ENCODE measurements at places on chromosomes 12 and 14.
A peak's percentile ranks its signal among the peaks of the same experiment; 100 is the strongest.

GRCh38 chr14:100662879-100663760 is 63.6 kb upstream of the DLK1 start:
- no peaks in the 10 kb centered on the region for H3K27me3 ChIP-seq
- peak; percentile 51 for DNase-seq
- H3K36me3 ChIP-seq: no peaks in the 10 kb centered on the region

- H3K27me3 ChIP-seq: no peaks in the 10 kb centered on the region
- H3K4me1 ChIP-seq: no peaks in the 10 kb centered on the region
- peaks cover 27% of the 10 kb centered on the region for H3K36me3 ChIP-seq
- H3K4me3 ChIP-seq: no peak overlapping the region
- H3K27ac ChIP-seq: no peak overlapping the region
Measured at GRCh38 chr12:12642916-12643315, 31.2 kb downstream of the CREBL2 start.

- H3K4me1 ChIP-seq: peaks cover 70% of the 10 kb centered on the region
- no peak overlapping the region for H3K4me3 ChIP-seq
- H3K27me3 ChIP-seq: no peaks in the 10 kb centered on the region
- peak overlapping the region; percentile 71 for H3K27ac ChIP-seq
Measured at GRCh38 chr12:53061404-53062010, 11.6 kb downstream of the TNS2 start.

DNA sequence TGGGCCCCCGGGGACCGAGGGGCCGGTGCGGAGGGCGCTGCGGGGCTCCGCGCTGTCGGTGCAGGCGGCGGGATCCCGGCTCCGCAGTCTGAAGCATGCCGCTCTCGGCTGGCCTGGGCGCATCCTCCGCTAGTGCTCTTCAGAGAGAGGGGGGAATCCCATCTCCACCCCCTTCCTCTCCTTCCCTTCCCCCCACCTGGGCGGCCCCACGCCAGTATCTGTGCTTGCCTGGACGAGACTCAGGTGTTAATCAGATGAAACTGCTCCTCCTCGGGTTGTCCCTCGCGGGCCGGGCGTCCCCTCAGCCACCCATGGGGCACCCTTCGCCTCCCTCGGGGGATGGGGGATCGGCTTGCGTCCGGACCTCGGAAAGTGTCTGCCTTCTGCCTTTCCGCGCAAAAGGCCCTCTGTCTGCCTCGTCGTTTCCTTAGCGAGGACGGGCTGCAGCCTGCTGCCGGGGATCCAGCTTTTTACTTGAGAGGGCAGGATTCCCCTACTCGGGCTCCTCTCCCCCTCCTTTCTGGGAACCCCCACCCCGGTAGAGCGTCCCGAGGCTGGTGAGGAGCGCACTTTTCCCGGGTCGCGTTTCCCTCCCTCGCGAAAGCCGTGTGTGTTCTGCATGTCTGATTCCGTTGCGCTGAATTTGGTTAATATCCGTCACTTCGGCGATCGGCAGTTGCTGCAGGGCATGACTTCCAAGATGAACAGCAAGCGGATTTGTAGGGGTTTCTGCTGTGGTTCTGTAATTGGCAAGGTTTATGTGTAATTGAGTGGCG is 1.1 kb downstream of the GPHN start:
- no peaks in the 10 kb centered on the region for H3K36me3 ChIP-seq
- H3K27me3 ChIP-seq: no peaks in the 10 kb centered on the region
- peaks cover 9% of the 10 kb centered on the region for H3K4me1 ChIP-seq
- DNase-seq: peak; percentile 44
- H3K27ac ChIP-seq: peak overlapping the region; percentile 95
- H3K4me3 ChIP-seq: peak overlapping the region; percentile 77

DNA sequence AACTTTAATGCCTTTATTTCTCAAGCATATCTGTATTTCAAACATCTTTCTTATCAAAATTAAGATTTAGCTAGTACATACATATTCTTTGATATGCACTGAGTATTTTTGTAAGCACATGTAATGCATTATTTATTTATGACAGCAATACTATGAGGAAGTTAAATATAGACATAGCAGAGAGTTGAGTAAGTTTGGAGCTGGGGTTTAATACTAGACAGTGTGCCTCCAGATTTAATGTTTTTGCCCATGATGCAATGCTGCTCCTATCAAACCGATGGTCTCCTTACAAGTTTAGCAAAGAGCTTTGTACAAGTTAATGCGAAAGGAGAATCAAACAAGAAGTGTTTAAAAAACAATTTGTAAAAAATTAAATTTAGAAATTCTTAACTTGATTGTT is 826.6 kb upstream of the MGAT4C start:
- no peak for DNase-seq
- H3K27ac ChIP-seq: no peak overlapping the region
- no peak overlapping the region for H3K4me3 ChIP-seq
- H3K27me3 ChIP-seq: no peaks in the 10 kb centered on the region

DNA sequence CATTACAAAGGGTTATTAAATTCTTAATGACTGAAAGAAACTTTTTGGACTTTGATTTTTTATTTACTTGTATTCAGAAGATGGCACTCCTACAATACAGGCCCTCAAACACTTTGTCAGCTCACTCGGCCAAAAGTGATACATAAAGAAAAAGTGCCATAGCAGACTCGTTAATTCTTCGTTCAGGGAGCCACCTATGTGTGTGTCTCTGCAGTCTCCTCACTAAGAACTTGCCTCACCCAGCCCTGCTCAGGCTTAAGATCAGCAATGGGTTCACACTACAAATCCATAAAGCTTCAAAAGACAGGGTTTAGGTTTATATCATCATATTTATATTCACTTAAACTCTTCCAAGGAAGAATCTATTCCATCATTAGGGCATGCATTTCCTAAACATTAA is 11.5 kb downstream of the DCP1B start:
- H3K27me3 ChIP-seq: no peaks in the 10 kb centered on the region
- no peak overlapping the region for H3K27ac ChIP-seq
- DNase-seq: no peak
- H3K4me1 ChIP-seq: no peaks in the 10 kb centered on the region

Measured in thyroid gland (tissue), 4 donors.